Endodermal cell (in vitro differentiated cells): ENCODE measurements at places on chromosomes 1 and 21. TPM values are rescaled to one million over a fixed set of nuclear protein-coding genes. Genes with fewer than 3 reads are reported as not detected.

- H3K27me3 ChIP-seq: peaks cover 90% of the 10 kb centered on the region
- no peak overlapping the region for H3K4me3 ChIP-seq
- no peak for DNase-seq
- H3K4me1 ChIP-seq: peaks cover 4% of the 10 kb centered on the region
Measured at GRCh38 chr1:241698177-241698576, 46.1 kb downstream of the WDR64 start.

DNA sequence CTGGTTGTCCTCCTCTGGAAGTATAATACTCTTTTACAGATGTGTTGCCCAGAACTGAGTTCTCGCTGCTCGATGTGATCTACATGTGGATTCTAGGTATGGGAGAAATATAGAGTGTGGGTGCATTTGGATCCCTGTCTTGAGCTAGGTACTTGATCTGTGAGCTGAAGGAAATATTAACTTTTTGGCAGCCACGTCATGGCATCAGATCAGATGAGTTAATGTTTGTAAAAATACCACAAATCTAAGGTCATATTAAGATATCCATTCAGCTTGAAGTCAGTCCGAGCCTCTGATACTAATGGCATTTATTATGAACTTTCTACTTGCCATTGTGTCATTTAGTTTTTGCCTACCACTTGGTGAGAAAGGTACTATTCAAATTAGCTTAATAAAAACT lies 24.6 kb downstream of the MAPKAPK2 start:
- DNase-seq: no peak
- H3K27me3 ChIP-seq: no peaks in the 10 kb centered on the region
- peaks cover 30% of the 10 kb centered on the region for H3K4me1 ChIP-seq
- H3K4me3 ChIP-seq: no peak overlapping the region

- no peak overlapping the region for H3K4me3 ChIP-seq
- no peaks in the 10 kb centered on the region for H3K36me3 ChIP-seq
- peaks cover 5% of the 10 kb centered on the region for H3K4me1 ChIP-seq
- no peak for DNase-seq
- no peaks in the 10 kb centered on the region for H3K27me3 ChIP-seq
Measured at GRCh38 chr1:14954210-14954609, 199.3 kb upstream of the TMEM51 start.

- H3K36me3 ChIP-seq: no peaks in the 10 kb centered on the region
- H3K27me3 ChIP-seq: no peaks in the 10 kb centered on the region
- peaks cover 13% of the 10 kb centered on the region for H3K4me1 ChIP-seq
- H3K4me3 ChIP-seq: no peak overlapping the region
- H3K27ac ChIP-seq: no peak overlapping the region
Measured at GRCh38 chr1:183733715-183734114, 71.2 kb upstream of the RGL1 start.

DNA sequence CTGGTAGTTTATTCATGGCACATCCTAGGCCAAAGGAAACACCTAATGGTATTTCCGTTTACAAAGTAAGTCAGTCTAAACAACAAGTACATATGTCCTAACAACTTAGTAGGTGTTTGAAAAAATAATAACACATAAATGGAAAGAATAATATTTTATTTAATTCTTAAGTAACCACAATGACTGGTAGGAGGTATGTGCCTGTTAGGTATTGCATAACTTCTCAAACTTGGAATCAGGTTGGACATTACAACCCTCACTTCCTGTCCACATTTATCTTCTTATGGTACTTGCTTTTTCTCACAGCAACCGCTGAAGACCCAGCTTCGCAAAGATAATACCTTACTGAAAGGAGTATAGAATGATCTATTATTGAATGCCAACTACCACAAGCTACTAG lies 64.2 kb downstream of the VPS13D start:
- no peak overlapping the region for H3K4me3 ChIP-seq
- no peaks in the 10 kb centered on the region for H3K4me1 ChIP-seq
- DNase-seq: no peak
- no peaks in the 10 kb centered on the region for H3K27me3 ChIP-seq

Gene LTN1
- total RNA-seq: 19.8 to 29.6 TPM (median 21.1 TPM) in 3 replicates

Gene KRTAP21-2
- not detected in 3 replicates for total RNA-seq

Gene LRRC7
- total RNA-seq: 2.2 and 2.3 TPM in 2 replicates

Gene RBP7
- 0.77 to 1.1 TPM (median 1.0 TPM) in 3 replicates for total RNA-seq

Gene ATAD3A
- 22.0 to 44.9 TPM (median 42.8 TPM) in 3 replicates for total RNA-seq
